GM12864 (cell line): ENCODE measurements at places on chromosomes 16 and 17.

- DNase-seq, result no peak
These were observed 700 bp downstream of the MFAP4 start for GRCh38 chr17:19386051-19386929.

DNA sequence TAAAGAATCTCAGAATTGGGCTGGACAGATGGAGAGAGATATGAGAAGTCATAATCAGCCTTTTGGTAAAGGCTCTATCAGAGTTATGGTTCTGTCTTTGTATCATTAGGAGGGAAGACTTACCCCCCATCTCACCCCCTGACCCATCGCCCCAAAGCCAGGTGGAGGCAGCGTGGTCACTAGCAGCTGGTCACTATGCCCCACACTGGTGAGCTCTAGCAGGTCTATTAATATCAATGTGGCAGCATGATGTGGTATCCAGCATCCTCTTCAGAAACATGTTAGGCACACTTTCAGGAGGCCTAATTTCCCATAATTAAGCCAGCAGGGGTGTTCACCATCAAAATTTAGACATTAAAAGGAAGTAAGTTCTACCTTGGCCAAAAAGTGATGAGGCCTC lies 183.8 kb upstream of the COX10 start:
- DNase-seq, result no peak

DNA sequence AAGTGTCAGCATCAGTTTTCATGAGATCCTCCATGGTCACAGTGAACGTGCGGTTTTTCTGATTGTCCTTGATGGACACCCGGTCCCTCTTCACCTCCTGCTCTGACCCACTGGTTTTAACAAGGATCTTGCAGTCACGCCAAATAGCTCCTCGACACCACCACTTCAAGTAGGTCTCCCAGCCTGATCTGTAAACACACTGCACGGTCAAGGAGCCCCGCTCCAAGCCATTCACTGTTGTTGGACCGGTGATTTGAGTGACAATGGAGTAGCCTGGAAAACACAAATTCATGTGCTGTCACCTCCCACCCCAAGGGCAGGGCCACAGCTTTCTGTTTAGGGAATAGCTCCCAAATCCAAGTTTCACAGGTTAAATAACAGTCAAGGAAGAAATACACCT lies 8.2 kb downstream of the CD300LF start:
- no peak for DNase-seq

GRCh38 chr17:35081638-35082037 lies 18.1 kb upstream of the RFFL start:
- no peak for DNase-seq

DNA sequence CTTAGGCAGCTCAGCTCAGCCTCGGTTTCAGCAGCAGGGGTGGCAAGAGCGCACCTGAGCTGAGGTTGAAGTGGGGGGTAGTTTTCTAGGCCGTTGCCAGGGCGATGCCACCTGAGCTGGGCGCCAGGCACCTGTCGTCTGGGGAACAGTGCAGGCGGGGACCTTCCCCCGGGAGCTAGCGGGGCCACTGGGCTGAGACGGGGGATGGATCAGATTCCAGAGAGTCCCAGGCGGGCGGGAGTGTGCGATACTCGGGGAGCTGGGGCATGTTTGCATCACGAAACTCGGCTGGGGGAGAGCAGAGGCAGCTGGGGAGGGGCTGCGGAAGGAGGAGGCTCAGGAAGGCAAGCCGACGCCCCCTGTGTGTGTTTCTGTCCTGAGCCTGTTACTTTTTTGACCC lies 477 bp upstream of the CLDN9 start:
- no peak for DNase-seq

- DNase-seq, result no peak
These were observed 590 bp downstream of the ITGAX start for GRCh38 chr16:31355431-31356100.

- no peak for DNase-seq
These were observed 20.8 kb downstream of the MYO18A start for GRCh38 chr17:29159306-29159860.

DNA sequence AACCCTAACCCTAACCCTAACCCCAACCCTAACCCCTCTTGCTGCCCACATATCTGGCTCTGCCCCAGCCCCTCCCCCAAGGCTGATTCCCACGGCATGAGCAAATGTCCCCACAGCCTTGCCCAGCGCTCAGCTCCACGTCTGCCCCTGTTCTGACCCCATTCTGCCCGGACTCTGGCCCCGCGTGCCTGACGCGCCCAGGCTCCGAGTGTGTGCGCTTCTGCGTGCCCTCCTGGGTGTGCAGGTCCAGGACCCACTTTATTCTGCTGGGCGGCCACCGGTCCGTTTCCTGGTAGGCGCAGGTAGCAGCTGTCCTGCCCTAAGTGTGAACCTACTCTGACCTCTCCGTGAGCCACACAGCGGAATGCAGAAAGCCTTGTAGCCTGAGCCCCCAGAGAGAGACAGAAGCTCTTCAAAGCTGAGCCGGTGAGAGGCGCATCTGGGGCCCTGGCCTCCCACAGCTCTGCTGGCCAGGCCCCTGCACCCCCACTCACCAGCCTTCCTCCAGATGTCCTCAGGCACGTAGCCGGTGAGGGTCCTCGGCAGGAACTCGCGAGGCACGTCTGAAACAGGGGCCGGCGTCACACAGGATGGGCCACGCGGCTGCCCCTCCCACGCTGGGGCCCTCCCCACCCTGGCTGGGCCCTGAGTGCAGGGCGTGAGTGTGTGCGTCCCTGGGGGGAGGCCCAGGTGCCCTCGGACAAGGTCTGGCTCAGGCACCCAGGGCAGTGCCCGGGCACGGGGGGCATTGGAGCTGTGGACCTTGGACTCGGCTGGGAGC lies 14.0 kb upstream of the PABPN1L start:
- DNase-seq, result no peak

- no peak for DNase-seq
These were observed 27.2 kb upstream of the ITGAX start for GRCh38 chr16:31327646-31328225.

DNA sequence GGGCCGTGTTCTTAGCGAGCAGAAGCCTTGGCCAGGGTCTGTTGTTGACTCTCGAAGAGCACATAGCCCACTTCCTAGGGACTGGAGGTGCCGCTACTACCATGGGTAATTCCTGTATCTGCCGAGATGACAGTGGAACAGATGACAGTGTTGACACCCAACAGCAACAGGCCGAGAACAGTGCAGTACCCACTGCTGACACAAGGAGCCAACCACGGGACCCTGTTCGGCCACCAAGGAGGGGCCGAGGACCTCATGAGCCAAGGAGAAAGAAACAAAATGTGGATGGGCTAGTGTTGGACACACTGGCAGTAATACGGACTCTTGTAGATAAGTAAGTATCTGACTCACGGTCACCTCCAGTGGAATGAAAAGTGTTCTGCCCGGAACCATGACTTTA lies 18.5 kb downstream of the RSPRY1 start:
- DNase-seq, result no peak

- DNase-seq, result no peak
These were observed 264.7 kb upstream of the TNRC6C start for GRCh38 chr17:77693776-77694175.

DNA sequence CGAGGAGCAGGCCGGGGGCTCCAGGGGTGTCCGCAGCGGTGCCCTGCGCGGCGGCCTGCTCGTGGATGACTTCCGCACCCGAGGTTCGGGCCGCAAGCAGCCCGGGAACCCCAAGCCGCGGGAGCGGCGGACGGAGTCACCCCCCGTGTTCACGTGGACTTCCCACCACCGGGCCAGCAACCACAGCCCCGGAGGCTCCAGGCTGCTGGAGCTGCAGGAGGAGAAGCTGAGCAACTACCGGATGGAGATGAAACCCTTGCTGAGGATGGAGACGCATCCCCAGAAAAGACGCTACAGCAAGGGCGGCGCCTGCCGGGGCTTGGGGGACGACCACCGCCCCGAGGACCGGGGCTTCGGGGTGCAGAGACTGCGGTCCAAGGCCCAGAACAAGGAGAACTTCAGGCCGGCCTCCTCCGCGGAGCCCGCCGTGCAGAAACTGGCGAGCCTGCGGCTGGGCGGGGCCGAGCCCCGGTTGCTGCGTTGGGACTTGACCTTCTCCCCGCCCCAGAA lies 75.8 kb downstream of the KLHDC4 start:
- DNase-seq, result no peak

GRCh38 chr16:22683730-22684573 lies 130.0 kb upstream of the HS3ST2 start:
- DNase-seq, result no peak

DNA sequence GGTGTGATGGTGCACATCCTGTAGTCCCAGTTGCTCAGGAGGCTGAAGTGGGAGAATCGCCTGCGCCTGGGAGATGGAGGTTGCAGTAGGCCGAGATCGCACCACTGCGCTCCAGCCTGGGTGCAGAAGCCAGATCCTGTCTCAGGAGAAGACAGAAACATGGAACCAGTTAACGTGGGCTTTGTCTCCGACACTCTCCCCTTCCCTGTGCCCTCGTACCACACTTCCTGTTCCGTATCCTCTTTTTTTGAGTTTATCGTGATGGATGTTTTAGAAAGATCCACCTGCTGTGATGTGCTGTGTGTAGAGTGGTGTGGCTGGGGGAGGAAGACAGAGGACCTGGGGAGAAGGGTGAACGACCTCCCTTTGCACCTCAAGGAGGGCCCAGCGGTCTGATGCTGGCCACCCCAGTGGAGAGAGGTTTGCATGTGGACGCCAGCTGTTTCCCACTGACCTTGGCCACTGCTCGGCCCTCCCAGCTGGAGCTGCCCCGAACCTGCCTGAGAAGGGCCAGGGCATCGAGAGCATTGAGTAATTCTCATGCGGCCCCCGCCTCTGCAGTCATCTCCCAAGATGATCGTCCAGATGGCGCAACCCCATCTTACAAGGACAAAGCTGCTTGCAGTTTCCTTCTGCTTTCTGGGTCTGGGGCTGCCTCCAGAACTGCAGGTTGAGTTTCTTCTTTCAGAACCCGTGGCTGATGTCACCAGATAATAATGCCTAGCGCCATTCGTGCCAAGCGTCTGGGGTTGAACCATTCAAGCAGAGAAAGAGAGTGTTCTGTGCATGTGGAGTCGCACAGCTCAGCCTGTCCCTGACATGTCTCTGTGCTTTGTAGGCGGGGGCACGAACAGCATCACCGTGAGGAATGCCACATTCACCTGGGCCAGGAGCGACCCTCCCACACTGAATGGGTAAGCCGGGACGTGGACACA lies 126.3 kb downstream of the ABCC1 start:
- no peak for DNase-seq

- DNase-seq, result no peak
These were observed 349.8 kb downstream of the SEC14L1 start for GRCh38 chr17:77490361-77491183.

DNA sequence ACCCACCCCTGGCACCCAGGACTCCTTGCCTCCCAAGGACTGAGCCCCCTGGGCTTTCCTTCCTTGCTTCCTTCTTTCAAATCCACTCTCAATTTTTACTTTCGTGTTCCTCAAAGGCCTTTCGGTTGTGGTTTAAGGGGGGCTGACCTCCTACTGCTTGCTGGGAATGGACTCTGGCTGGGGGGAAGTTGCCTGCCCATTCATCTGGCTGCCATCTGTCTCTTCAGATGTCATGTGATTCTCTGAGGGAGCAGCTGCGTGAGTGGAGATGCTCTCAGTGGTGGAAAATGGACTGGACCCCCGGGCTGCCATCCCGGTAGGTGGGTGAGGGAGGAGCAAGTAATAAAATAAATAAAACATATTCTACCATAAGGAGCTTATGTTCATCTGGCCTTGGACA lies 93.8 kb upstream of the RPRML start:
- no peak for DNase-seq

DNA sequence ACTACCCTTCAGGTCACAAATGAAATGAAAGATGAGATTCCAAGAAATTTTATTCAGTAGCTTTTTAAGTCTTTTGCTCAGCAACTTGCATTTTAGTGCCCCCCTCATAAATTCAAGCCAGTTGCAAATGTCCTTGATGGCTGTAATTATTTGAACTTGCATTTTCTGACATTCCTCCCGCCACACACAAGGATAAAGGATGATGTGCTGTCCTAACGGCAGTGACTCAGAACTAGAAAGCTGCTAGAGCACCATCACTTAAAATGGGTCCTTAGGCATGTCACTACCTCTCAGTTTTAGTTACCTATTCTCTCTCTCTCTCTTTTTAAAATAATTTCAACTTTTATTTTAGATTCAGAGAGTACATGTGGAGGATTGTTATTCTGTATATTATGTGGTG lies 306.7 kb downstream of the CNTNAP4 start:
- DNase-seq, result no peak

DNA sequence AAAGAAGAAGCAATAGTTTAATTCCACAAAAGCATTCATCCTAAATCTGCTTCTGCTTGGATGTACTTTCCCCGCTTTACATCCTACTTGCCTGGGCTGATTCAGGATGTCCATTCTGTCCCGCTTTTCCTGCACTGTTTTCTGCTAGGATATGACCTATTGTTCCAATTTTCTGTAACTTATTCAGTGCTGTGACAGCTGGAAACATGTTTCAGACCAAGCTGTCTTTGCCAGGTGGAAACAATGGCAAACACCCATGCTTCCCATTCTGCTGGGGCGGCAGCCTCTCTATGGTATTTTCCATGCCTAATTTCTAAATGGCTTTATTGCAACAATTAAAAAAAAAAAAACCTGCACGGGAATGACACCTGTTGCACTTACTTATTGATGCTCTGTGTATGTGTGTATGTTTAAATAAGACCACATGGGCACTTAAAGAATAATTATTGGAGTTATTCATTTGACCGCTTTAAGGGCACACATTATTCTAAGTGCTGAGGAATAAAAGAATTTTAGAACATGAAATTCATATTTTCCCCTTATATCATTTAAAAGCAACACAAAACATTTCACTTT lies 21.0 kb downstream of the COQ7 start:
- no peak for DNase-seq

DNA sequence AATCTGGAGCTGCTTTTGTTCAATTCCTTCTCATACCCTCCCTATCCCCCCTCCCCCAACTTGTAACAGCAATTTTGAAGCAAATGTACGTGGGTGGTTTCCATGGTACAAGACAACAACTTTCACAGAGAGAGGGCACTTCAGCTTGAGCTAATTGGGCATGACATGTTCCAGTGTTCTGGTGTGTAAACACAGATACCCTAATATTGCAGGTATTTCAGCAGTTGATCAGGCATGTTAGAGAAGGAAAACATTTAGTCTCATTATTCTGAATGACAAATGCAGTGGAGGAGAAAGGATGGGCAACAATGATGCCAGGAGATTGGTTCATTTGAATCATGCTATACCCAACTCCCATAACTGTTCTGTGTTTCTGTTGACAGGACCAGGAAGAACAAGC lies 137.5 kb downstream of the TRIM37 start:
- DNase-seq, result no peak

DNA sequence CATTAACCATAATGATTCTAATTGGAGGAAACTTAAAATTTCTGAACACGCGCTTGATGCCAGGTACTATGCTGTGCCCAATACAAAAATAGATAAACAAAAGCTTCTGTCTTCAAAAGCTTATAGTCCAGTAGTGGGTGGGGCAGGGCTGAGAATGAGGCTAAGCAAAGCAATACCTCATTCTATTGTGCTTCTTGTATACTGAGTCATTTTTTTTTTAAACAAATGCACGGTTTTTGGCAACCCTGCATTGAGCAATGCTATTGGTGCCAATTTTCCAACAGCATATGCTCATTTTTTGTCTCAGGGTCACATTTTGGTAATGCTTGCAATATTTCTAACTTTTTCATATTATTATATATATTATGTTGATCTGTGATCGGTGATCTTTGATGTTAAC lies 34.7 kb upstream of the HNF1B start:
- no peak for DNase-seq

GRCh38 chr16:4240624-4241023 lies 1.3 kb downstream of the SRL start:
- no peak for DNase-seq

GRCh38 chr17:6456914-6457687 lies 12.8 kb downstream of the PIMREG start:
- DNase-seq, result no peak
